Activated CD4-positive, alpha-beta memory T cell treated with anti-CD3 and anti-CD28 coated beads for 36 hours (primary cell): ENCODE measurements at places on chromosomes 12 and 14.

- DNase-seq, result no peak
These were observed 863.2 kb downstream of the LRFN5 start for GRCh38 chr14:42469637-42470426.

DNA sequence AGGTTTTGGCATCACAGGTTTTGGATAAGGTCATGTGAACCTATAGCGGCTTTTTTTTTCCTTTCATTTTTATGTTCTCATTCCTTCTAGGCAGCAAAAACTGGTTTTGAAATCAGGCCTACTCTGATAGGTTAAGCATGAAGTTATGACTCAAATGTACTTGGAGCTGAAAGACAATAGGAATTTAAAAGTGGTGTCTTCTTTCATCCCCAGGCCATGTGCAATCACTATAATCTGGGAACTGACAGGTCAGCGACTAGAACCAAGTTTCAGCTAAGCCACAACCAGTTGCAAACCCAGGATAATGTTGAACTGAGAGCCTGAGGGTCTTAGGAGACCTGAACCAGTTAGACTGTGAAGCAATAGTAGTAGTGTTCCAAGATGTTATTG, 74.3 kb downstream of the ANO6 start:
- no peak for DNase-seq

- no peak for DNase-seq
These were observed 1325.1 kb downstream of the SLC16A7 start for GRCh38 chr12:60920841-60921495.

DNA sequence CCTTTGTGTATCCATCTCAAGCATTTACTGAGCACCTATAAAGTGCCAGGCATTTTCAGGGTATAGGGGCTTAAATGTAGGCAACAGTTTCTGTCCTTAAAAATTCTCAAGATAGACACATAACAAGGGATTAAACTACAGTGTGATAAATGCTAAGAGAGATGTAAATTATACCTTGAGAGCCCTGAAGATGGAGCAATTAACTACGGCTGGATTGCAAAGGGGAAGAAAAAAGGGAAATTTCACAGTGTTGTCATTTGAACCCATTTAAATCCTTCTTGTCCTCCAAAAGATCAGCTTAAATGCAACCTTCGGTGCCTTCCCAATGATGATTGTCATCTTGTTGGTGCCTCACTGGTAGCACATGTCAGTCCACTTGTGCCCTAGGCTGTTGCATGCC, 11.5 kb upstream of the IL26 start:
- no peak for DNase-seq

- DNase-seq, result no peak
These were observed 451.6 kb downstream of the TRHDE start for GRCh38 chr12:72723732-72724131.

- no peak for DNase-seq
These were observed 779.0 kb upstream of the FLRT2 start for GRCh38 chr14:84750763-84751554.

- no peak for DNase-seq
These were observed 12.2 kb downstream of the SYCP3 start for GRCh38 chr12:101727098-101727497.

DNA sequence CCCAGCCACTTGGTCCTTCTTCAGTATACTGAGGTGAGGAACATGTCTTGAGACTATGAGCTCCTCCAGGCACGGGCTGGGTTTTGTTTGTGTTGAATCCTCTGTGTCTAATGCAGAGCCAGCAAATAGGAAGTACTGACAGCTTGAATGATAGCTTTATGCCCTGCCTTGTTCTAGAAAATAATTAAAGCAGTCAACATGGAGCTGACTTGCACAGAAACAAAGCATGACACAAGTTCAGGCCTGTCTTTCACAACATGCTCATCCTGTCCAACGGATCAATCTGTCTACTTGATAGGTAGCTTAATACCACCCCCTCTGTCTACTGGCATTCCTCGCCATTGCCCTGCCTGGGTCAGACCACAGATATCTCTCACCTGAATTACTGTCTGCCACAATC, 140.9 kb downstream of the ESRRB start:
- DNase-seq, result no peak

DNA sequence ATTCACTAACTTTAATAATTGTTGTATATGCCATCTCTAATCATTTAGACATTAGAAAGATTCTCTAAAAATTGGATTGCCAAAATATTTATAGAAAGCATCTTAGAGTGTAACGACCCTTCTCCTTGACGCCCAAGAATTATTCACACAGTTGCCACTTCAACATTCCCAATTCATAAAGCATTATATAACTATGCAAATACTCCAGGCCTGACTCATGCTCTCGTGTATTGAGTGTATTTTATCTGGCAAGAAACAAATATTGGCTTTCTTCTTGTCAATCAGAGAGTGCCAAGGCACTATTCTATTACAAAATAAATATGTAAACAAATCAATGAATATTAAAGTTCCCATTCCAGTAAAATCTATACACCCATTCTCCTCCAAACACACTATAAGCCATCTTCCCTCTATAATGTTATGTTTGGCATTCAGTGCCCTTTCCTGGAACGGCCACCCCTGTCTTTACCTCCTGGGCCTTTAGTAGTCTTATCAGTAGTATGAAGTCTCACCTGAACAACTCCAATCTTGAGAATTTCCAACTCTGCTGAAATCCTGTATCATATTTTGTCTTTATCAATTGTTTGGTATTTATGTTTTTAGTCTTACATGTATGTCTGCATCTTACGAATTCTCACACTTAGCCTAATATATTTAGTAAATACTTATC, 182.6 kb downstream of the PIK3C2G start:
- DNase-seq, result no peak

DNA sequence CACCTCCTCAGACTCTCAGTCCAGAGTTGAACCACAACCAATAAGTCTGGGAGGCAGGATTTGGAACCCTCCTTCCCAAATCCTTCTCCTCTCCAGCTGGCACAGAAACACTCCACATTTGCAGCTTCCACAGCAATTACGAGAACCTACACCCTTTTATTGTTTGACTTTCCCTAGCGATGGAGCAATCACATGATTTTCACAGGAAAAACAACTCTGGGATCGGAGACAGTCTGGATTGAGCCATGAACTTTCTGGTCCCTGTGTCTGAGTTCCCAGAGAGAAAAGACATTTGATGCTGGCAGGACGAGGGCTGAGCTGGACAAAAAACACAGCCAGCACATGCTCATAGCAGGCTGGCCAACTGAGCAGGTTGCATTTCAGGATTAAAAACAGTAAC, 49.0 kb upstream of the STON2 start:
- no peak for DNase-seq

GRCh38 chr12:10252201-10252600, 39.5 kb downstream of the GABARAPL1 start:
- no peak for DNase-seq

DNA sequence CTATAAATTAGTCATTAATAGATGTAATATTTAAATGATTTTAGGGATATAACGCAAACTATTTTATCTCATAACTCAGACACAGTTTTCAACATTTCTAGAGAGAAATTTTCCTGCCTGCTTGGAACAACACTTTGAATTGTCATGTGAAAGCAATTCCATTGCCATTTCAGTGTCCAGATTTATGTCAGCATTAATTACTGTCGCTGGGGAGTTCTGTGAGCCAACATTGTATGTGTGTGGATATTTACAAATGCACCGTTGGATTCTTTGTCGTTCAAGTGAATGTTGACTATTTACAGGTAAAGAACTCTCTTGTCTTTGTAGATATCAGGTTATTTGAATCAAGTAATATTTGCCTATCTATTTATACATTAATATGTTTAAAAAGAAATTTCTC, 465.3 kb upstream of the RGS6 start:
- DNase-seq, result no peak
